Heart right ventricle (tissue), 16 donors: ENCODE measurements at places on chromosomes 2 and 18. TPM values are rescaled to one million over a fixed set of nuclear protein-coding genes. Genes with fewer than 3 reads are reported as not detected.

- no peak for DNase-seq
Measured at GRCh38 chr2:49113046-49113445, 41.3 kb downstream of the FSHR start.

DNA sequence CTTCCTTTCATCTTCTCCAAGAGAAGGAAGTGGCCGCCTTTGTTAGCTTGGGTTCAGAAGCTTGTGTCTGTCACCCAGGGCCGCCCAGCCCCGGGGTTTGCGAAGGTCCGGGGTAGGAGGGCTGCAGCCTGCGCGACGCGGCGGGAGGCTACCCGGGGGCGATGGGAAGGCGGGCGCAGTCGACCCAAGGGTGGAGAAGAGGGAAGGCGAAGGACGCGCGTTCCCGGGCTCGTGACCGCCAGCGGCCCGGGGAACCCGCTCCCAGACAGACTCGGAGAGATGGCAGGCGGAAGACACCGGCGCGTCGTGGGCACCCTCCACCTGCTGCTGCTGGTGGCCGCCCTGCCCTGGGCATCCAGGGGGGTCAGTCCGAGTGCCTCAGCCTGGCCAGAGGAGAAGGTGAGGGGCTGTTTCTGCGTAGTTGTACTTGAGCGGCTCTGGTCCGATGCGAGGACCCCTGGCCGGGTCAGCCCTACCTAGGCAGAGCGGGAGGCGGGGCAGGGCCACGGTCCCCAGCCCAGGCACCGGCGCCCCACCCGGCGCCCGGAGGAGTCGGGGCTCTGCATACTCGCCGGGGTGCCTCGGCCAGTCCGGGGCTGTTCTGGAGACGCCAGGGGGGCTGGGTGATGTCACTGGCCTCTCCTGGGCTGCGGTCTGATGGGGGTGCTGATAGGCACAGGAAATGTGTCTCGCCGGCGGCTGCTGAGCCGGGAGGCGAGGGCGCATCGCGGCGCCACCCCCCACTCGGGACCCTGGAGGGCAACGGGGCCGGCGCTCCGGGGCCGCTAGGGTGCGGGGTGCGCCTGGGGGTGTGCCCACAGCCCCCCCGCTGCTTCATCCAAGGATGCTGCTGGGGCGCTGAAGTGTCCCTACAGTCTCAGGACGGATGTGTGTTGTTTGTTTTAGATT, at the start of gene QPCT:
Gene QPCT, plus strand, starts transcription at position 178 of the 909 bp plus-strand sequence. Its CDS starts 102 bp downstream, at position 280.
- peak; percentile 50 for DNase-seq

DNA sequence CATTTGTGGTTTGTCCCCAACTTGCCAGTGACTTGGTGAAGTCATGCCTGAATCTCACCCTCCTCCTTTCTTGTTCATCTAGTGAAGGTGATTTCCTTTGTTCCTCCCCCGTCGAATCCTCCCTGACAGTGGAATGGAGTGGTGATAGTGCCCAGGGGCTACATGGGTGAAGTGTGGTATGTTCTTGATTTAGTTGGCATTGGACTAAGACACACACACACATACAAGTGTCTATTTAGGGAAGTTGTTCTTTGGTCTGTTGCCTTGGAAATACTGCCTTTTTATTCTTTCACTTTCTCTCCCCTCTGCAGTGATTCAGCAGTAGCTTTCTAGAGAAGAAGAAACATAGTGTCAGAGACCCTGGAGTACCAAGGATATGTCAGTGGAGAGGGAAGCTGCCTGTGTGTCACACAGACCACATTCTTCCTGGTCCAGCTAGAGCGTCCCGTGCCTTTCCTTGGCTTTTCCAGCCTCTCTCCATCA, 10.9 kb downstream of the INPP4A start:
- no peak for DNase-seq

GRCh38 chr2:42901076-42901640, 108.8 kb upstream of the HAAO start:
- no peak for DNase-seq

DNA sequence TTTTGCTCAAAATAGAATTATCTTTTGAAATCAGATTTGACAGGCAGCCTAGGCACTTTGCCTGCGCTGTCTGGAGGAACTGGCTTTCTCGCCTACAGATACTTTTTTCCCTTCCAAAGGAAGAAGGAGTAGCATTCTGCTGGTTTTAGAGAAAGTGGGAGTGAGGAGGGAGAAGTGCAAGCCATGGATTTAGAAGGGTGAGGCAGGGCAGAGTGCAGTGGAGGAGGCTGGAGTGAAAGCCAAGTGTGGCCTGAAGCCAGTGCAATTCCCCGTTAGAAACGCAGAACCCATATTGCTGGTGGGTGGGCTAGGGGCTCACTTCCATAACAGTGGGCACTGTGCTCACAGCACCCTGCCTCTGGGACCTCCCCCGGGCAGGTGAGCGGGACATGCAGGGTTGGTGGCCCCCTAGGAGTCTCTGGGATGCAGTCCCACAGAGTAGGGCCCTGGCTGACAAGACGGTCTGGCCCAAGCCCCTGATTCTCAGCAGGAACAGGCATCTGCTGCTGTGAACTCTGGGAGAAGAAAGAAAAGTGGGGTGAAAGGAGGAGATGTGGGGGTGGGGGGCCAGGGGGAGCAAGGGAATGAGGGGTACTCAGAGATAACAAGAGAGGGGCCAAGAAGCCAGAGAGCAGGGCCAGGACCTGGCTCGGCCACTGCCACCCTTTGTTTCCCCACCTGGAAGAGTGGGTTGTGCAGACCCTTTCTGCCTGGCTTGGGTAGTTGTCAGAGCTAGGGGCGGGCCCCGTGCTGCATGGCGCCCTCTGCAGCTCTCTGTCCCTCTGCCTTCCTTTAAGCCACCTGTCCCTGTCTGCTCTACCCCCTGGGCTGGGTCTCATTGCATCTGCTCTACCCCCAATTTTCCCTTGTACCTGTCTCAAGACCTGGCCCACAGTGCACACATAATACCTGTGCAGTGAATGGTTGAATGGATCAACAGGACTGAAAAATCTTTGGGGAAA, 273.5 kb upstream of the HS6ST1 start:
- no peak for DNase-seq

- DNase-seq, result no peak
Measured at GRCh38 chr2:25690058-25690457, 16.7 kb upstream of the DTNB start.

- DNase-seq, result no peak
Measured at GRCh38 chr2:74206180-74206688, 7.8 kb downstream of the MTHFD2 start.

- no peak for DNase-seq
Measured at GRCh38 chr2:160375037-160375436, 118.6 kb downstream of the RBMS1 start.

- DNase-seq, result peak; percentile 60
Measured at GRCh38 chr2:47002480-47003381, 87.1 kb upstream of the MCFD2 start.

DNA sequence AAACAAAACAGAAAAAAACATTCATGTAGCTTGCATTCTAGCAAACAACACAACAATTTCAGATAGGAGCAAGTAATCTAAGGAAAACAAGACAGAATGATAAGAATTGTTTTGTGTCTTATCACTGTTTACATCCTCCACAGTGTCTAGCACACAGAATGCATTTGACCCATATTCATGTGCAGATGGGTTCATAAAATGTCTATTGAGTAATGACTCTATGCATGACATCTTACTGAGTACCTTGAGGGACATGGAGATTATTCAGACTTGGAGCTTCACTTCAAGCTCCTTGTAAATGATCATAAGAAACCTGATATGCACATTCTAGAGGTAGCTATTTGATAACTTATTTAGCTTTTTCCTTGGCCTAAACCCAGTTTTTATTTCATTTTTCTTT, 69.0 kb downstream of the DTNA start:
- DNase-seq, result no peak

GRCh38 chr18:62984656-62985315, 269.4 kb downstream of the PHLPP1 start:
- no peak for DNase-seq

- DNase-seq, result no peak
Measured at GRCh38 chr2:126664234-126664633, 8.3 kb downstream of the GYPC start.

GRCh38 chr2:104885119-104885782, 31.3 kb downstream of the POU3F3 start:
- DNase-seq, result no peak

The TMEM37 gene
- 4.7 TPM for total RNA-seq

The ANKRD44 gene
- 20.1 TPM for total RNA-seq

The RGPD3 gene
- total RNA-seq, result 0.19 TPM

The C2orf72 gene
- not detected for total RNA-seq

The CFC1 gene
- not detected for total RNA-seq

The ANKRD53 gene
- total RNA-seq, result 0.18 TPM

The TCF4 gene
- 60.2 TPM for total RNA-seq

The TWIST2 gene
- total RNA-seq, result 1.1 TPM
